ENCODE measurements at places on chromosomes 13 and 19. TPM values are rescaled to one million over a fixed set of nuclear protein-coding genes. Genes with fewer than 3 reads are reported as not detected.

GRCh38 chr13:93227878-93228642, 1.5 kb downstream of the GPC6 start:
- peak; percentile 40 for DNase-seq

Gene DOCK9
- 77.5 TPM for total RNA-seq

Gene SLC25A41
- total RNA-seq = not detected

GRCh38 chr19:1353144-1353543, 30.6 kb upstream of the NDUFS7 start:
- DNase-seq = no peak

DNA sequence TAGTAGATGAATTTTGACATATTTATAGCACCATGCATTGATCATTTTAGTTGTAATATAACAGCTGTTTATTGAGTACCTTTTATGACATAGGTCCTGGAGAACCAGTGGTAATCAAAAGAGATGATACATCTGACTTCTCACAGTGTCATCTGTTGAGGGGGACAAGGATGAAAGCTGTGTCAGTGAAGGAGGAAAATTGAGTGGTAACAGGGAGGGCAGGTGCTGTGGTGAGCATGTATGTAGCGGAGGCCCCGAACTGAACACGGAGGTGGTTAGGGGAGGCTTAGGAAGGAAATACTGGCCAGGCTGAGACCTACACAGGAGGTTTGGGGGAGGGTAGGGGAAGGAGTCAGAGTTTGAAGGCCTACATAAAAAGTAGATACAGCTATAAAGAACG, 199.7 kb downstream of the GGACT start:
- DNase-seq = no peak

DNA sequence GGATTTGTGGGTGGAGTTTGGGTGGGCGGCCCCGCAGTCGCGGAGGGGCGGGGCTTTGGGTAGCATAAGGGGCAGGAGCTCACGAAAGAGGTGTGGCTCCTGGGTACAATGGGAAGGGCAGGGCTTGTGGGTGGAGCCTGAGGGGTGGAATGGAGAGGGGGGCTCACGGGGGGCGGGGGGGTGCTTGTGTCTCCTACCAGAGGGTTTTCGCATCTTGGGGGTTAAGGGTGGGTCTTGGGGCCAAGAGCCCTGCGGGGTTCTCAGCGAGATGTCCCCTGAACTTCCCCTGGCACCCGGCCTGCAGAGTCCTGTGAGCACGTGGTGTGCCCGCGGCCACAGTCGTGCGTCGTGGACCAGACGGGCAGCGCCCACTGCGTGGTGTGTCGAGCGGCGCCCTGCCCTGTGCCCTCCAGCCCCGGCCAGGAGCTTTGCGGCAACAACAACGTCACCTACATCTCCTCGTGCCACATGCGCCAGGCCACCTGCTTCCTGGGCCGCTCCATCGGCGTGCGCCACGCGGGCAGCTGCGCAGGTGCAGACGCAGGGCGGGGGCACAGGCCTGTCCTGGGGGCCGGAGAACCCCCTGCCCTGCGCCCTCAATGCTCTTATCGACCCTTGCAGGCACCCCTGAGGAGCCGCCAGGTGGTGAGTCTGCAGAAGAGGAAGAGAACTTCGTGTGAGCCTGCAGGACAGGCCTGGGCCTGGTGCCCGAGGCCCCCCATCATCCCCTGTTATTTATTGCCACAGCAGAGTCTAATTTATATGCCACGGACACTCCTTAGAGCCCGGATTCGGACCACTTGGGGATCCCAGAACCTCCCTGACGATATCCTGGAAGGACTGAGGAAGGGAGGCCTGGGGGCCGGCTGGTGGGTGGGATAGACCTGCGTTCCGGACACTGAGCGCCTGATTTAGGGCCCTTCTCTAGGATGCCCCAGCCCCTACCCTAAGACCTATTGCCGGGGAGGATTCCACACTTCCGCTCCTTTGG, 5.1 kb downstream of the FSTL3 start:
- no peak for DNase-seq

DNA sequence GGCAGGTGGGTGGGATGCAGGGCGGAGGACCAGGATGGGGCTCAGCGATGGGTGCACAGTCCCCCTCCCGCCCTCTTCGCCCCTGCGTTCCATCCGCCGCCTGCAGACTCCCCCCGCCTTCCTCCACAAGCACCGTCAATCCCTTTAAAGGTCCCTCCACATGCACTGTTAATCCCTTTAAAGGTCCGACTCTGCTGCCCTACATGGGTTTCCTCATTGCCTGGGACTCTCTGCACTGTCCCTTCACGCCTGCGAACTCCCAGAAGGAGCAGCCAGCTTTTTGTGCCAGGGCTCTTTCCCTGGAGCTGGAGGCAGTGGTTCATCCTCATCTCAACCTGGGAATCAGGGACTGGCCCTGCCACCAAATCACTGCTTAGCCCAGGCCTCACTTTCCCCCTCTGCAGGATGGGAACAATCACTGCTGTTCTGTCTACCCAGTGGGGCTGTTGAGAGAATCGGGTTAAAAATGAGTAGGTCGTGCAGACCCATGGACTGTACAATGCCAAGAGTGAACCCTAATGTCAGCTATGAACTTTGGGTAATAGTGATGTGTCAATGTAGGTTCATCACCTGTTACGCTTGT, 20.4 kb downstream of the ZNF574 start:
- no peak for DNase-seq

Gene REEP6
- total RNA-seq = 44.5 TPM

Gene FCAR
- total RNA-seq = not detected

GRCh38 chr13:99263126-99263785, 5.1 kb upstream of the GPR18 start:
- DNase-seq = no peak

GRCh38 chr19:10718205-10719196, 622 bp downstream of the DNM2 start:
- DNase-seq = peak; percentile 72

Data from adrenal gland (tissue), 19 donors.